CD4-positive, alpha-beta T cell treated with Interleukin-1 beta for 1 hour (primary cell): ENCODE measurements at places on chromosomes 7 and 10.
A peak's percentile ranks its signal among the peaks of the same experiment; 100 is the strongest.

DNA sequence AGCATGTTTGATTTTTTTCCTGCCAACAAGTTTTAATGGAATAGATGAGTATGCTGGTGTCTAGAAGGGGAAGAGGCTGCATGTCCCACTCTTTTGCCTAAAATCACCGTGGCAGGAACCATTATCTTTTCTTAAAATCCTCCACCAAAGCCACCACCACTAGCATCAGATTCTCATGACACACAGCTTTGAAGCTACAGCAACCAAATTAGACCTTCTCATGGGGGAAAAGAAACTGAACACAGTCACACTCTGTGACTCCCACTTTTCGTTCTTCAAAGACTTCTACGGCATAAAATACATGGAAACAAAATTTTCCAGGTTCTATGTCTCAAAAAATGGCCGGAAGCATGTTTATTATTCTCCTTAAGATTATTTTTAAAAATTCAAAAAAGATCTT is 81.8 kb downstream of the SGMS1 start:
- DNase-seq = no peak

DNA sequence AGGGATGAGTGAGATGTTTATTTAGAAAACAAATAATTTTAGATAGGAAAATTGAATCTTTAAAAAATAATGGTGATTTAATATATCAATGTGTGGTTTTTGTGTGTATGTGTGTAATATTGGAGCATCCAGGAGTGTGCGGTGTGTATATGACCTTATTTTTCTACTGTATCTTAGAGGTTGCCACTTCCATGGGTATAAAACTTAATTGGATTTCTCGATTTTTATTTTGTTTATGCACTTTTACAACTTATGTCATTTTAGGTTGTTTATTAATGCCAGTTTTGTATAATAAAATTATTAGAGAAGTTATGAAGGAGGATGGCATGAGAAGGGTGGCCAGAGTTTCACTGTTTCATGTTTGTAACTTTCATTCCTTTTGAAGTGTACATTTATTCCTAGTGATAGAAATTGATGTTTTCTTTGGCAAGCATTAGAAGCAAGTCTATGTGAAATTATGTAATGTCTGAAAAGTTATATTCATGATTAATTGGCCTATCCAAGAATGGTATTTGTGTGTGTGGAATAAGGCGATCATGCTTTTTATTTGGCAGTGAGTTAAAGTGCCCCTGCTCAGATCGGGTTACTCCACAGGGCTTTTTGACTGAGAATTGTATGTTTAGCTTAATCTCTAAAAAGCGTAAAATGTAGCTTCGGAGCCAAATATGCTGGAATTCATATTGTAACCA is 110.3 kb downstream of the KAT6B start:
- DNase-seq = no peak

- DNase-seq = no peak
These were observed 131.8 kb downstream of the SEMA3E start for GRCh38 chr7:83517035-83517700.

GRCh38 chr7:154690411-154690810 is 312.5 kb downstream of the PAXIP1 start:
- no peak for DNase-seq

- DNase-seq = no peak
These were observed 104.8 kb downstream of the ITIH5 start for GRCh38 chr10:7561985-7562384.

DNA sequence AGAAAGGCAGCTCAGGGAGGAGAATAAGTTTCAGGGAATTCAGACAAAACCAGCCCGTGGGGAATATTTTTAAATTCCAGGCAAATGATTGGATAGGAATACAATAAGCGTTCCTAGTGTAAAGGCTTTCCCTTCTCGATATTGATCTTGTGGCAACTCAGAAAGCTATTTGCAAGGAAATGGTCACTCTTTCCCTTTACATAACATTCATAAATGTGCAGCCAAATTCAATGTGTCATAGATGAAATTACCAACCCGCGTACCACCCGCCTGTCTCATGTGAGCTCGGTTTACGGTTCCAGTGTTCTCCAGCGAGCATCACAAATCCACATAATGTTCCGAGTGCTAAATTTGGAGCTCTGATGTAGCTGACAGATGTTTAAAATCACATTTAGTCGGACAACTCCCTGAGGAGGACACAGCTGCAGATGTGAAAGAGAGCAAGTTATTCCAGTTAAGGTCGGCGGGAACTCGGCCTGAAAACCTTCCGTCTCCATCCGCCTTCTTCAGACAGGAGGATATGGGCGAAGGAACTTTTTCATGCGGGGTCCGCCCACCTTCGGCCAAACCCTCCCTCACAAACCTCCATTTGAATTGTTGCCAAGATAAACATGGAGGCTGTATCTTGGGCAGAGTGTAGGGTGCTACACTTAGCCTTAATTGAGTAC is 327.0 kb downstream of the RNLS start:
- DNase-seq = no peak

DNA sequence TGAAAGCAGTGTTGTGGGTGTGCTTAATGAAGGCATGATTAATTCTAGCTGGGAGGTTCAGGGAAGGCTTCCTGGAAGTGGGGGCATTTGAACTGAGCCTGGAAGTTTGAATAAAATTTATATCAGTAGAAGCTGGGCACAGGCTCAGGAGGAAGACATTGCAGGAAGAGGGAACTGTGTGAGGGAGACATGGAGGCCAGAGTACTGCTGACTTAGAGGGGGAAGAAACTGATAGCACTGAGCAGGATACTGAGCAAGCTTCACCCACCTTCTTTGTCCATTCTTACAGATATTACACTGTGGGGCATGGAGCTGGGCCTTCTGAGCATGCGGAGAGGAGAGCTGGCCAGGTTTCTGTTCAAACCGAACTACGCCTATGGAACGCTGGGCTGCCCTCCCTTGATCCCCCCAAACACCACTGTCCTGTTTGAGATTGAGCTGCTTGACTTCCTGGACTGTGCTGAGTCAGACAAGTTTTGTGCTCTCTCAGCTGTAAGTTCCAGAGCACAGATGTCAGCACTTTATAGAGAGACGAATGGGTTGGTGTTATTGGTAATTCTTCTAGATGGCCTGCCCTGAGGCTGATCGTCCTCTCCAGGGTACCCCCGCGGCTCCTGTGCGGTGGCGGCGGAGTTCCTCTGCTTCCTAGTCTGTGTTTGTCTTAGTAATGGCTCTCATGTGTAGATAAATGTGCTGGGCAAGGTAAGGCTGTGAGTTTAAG is 2.1 kb downstream of the FKBP6 start:
- DNase-seq = no peak

DNA sequence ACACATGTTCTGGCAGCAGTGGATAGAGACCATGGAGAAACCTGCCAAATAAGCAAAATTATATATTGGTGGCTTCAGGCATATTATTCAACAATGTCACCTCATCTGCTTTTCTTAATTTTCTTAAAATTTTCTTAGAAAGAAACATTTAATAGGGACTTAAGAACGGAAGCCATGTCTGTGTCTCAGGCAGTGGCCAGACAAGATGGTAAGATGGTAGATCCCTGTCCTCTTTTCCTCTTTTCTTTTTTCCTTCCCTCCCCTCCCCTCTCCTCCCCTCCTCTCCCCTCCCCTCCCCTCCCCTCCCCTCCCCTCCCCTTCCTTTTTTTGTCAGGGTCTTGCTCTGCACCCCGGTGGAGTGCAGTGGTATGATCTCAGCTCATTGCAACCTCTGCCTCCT is 24.2 kb upstream of the ICA1 start:
- no peak for DNase-seq

- no peak for DNase-seq
These were observed 25.5 kb downstream of the FGFBP3 start for GRCh38 chr10:91883549-91884444.

DNA sequence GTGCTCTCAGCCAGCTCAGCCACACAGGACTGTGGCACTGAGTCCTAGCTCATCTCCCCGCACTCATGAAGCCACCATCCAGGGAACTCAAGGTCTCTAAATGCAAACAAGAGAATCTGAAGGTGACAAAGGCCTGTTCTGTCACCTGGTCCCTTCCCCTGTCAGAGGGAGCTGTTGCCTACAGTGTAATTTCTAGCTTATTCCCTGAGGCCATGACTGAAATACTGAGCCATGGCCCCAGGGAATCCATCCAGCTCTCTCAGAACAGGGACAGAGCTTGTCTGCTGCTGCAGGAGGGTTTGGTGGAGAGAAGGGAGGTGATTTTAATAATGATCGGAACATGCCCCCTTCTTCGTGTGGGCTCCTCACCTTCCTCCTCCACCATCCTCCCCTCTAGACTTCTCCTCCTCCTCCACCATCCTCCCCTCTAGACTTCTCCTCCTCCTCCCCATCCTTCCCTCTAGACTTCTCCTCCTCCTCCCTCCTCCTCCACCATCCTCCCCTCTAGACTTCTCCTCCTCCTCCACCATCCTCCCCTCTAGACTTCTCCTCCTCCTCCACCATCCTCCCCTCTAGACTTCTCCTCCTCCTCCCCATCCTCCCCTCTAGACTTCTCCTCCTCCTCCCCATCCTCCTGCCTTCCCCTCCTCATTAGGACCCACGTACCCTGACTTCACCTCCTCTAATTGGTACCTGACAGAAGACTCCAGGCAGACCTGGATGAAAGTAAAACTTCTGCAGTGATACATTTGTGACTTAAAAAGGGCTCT is 338.0 kb upstream of the MKI67 start:
- DNase-seq = no peak

GRCh38 chr7:75565132-75565837 is 73.2 kb downstream of the SPDYE5 start:
- DNase-seq = no peak

GRCh38 chr10:102602272-102603045 is 41.8 kb upstream of the TRIM8 start:
- no peak for DNase-seq

- DNase-seq = no peak
These were observed 310.0 kb downstream of the PPP1R3A start for GRCh38 chr7:113608782-113609181.

- DNase-seq = no peak
These were observed 442 bp downstream of the ANKRD2 start for GRCh38 chr10:97573021-97573420.

DNA sequence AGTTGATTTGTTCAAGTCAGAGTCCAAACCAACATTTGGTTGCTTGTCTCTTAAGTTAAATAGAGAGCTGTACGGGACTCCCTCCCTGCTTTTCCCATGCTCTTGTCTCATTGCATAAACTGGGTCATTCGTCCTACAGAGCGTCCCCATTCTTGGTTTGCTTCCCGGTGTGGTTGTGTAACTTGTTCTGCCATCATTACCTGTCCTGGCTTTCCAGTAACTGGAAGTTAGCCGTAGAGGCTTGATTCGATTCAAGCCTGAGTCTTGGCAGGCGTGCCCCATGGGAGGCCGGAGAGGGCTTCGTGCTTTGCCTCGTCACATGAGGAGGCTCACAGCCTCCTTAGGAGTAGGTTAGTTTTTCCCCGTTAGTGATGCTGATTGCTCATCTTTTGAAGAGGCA is 40.2 kb downstream of the FBH1 start:
- no peak for DNase-seq

GRCh38 chr7:23470330-23471105 is at the start of gene IGF2BP3:
Gene IGF2BP3, minus strand, starts transcription at chr7:23470491. Its CDS starts 381 bp downstream, at chr7:23470110.
- DNase-seq = peak; percentile 23

GRCh38 chr10:113523071-113523470 is 29.8 kb upstream of the HABP2 start:
- DNase-seq = no peak

GRCh38 chr7:42685911-42686310 is 226.0 kb downstream of the C7orf25 start:
- DNase-seq = no peak

- DNase-seq = no peak
These were observed 215.8 kb downstream of the SKAP2 start for GRCh38 chr7:26648554-26648953.

- DNase-seq = no peak
These were observed 431.2 kb downstream of the TNS3 start for GRCh38 chr7:47150497-47151260.

DNA sequence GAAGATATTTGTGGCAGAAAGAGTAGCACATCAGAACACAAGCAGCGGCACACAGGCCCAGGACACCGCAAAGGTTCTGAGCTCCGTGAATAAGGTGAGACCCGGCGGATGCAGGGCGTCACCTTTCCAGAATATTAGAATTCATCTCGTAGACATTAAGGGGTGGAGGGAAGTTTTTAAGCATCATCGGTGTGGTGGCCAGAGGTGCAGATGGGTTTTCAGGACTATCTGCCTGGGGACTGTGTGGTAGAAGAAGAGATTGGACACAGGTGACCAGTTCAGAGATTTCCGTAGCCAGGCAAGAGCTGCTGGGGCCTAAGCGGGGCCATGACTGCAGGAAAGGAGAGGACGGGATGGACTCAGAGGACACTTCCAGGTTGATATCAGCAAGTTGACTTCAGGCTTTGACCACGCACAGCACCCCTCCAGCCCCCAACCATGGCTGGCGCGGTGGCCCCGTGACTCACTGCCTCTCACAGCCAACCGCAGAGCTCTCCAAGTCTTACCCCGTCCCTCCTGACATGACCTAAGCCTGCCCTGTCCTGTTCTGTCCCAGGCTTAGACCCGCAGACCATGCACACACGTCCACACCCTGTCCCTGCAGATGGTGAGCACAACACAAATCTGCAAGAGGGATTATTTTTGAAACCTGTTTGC is 97.2 kb downstream of the OAT start:
- no peak for DNase-seq

GRCh38 chr10:1006573-1006972 is 18.3 kb downstream of the GTPBP4 start:
- no peak for DNase-seq

GRCh38 chr7:141045842-141046620 is 27.8 kb upstream of the TMEM178B start:
- no peak for DNase-seq

DNA sequence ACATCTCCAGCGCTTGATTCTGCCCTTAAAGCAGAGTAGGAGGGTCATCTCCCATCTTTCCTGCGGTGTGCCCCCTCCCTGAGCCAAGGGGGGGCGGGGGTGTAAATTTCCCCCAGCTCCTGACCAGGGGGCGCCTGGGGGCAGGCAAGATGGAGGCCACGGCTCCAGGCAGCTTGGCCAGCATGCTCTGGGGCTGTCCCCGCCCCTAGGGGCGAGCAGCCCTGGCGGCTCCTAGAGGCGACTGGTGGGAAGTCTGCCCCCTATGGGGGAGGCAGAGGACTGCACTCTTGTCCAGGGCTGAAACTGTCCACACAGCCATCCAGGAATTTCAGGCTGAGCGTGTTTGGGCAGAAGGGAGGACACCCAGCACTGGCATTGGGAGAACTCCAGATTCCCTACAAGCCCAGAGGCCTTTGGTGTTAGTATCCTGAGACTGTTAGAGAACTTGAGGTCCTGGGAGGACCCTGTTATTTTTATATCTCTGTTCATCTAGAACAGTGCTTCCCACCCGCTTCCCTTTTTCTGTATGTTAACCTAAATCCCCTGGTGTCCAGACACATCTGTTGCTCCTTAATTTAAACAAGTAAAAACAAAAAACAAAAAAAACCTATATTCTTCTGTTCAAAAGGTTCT is 4.6 kb downstream of the STRA8 start:
- no peak for DNase-seq

DNA sequence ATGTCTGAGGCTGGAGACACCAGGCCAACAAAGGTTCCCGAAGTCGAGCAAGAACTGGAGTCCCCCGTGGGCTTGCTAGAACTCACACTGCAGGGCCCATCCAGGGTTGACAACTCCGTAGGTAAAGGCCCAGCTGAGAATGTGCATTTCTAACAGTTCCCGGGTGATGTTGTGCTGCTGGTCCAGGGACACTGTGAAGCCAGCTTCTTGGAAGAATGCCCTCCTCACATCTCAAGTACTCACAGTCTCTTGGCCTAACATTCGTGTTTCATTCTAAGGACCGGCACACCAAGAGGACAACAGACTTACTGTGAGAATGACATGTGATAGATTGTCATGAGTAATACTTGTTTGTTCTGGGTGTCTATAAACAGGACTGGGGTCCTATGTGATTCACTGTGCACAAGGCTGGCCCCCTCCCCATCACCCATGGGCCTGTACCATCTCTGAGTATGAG is 682.3 kb upstream of the IGFBP3 start:
- DNase-seq = no peak
